ENCODE measurements at places on chromosomes 6 and 20.

- no peak for DNase-seq
Observed at GRCh38 chr20:15196547-15197255, 859.3 kb upstream of the FLRT3 start.

GRCh38 chr20:9075264-9076095 lies 6.6 kb downstream of the PLCB4 start:
- DNase-seq, result no peak

DNA sequence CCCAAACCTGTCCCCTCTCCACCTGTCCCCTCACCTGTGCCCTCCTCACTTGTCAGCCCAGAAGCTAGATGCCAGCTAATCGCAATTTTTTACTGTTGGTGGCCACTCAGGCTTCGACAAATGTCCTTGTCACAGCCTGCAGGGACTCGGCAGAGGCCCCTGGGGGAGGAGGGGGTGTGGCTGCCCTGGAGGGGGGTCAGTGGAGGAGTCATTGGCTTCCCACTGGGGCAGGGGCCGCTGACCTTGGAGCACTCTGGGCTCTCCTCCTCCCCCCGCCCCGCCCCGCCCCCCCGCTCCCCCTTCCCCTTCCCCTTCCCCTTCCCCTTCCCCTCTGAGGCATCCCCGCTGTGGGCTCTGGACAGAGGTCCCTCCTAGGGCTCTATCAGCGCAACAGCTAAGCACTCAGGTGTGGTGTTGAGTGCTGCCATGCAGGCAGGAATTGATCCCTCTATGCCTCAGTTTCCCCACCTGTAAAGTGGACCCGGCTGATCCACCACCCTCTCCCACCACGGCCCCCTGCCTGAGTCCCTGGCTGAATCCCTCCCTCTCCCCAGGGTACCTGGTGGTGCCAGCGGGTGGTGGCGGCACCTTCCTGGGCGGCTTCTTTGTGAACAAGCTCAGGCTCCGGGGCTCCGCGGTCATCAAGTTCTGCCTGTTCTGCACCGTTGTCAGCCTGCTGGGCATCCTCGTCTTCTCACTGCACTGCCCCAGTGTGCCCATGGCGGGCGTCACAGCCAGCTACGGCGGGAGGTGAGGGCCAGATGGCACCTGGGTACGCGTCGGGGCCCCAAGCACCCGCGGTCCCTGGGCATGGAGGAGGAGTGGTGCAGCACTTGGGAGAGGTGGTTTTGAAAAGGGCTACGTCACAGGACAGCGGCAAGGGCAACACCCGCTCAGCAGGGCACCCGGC lies 23.8 kb downstream of the SLCO4A1 start:
- no peak for DNase-seq

DNA sequence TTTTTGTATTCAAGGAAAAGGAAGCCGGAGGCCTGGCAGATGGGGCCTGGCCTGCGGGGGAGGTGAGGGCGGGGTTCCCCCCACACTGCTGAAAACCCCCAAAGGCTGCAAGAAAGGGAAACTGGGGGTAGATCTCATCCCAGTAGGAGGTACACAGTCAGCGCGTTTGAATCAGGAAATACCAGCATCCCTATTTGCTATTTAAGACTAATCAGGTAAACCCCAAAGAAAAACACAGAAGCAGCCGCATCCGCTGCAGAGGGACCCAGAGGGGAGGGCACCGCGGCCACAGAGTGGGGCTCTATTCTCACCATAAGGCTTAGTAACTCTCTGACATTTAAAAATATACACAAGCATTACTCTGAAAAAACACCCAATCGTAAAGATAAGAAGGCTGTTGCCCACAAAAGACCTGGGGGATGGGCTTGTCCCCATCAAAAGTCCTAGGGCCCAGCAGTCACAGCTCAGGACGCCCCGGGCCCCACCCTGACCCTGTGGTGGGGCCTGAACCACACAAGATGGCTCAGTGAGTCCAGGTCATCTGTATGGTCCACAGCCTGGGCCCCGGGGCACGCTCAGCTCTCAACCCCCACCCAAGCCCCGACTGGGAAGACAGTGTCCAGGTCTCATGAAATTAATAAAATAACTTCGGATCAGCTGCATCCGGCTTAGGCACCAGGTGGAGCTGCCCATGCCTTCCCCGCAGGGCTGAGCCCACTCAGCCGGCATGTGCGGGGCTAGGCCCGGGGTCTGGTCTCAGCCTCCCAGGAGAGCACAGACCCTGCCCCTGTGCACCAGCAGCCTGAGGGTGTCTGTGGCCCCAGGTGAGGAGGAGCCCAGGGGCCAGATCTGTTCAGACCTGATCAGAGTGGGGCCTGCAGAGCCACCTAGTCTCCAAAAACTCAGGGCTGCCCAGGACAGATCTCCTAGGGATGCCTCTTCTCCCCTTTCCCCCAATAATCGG lies 31.0 kb downstream of the KCNQ2 start:
- no peak for DNase-seq

DNA sequence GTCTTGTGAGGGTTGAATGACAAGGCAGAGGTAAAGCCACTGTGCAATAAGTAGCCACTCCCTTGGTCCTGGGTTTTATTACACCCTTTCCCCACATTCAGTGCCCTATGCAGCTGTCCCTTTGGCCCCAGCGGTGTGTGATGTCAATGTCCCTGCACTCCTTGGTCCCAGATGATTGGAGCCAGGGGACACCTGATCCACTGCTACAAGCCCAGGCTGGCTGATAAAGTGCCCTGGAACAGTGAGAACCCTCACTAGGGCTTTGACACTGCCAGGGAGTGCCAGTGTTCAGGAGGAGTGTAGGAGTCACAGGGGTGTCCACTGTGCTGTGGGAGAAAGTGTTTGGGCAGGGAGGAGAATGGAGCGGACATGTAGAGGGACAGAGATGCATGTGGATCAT lies 30.4 kb downstream of the GABRR1 start:
- DNase-seq, result no peak

- DNase-seq, result peak; percentile 34
Observed at GRCh38 chr6:93416571-93417420, 2.6 kb downstream of the EPHA7 start.

- DNase-seq, result no peak
Observed at GRCh38 chr20:6665621-6666355, 101.7 kb upstream of the BMP2 start.

- no peak for DNase-seq
Observed at GRCh38 chr6:44771647-44772415, 384.3 kb downstream of the CDC5L start.

DNA sequence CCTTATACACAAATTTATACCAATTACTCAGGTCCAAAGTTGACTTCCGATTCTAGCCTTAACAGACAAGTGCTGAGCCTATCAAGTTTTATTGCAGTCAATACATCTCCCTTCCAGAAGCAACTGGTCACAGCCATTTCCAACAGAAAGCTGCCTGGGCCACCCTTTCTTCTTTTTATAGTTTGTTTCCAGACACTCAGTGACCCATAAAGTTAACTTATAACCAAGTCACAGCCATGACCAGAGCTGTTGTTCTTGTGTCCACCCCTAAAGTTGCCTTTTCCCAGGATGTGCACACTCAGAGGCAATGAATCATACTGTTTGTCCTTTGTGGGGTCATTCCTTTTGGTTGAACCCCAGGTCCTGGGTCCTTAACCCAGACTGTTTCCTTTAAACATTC lies 89.9 kb downstream of the CD83 start:
- no peak for DNase-seq

- DNase-seq, result no peak
Observed at GRCh38 chr20:11111191-11111590, 437.4 kb upstream of the JAG1 start.

GRCh38 chr6:138343112-138343511 lies 34.6 kb upstream of the SMIM28 start:
- no peak for DNase-seq

DNA sequence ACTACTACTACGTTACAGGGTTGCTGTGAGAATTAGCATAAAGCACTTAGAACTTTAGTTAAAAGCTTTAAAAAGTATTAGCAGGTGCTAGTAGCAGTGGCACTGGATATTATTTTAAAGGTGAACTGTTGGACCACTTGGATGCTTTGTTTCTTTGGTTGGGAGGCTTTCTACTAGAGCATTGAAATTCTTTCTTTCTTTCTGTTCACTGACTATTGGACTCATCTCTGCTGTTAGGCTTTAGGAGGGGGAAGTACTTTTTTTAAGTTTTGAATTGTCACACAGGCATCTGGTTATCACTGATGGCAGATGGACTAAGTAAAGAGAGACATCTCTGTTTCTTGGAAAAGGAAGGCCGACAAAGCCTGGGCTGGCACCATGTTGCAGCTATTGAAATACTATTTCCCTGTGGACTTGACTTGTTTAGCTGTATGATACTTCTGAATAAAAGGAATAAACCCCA lies 4.8 kb downstream of the TBPL1 start:
- no peak for DNase-seq

GRCh38 chr6:111013144-111013915 lies 31.5 kb downstream of the RPF2 start:
- DNase-seq, result no peak

DNA sequence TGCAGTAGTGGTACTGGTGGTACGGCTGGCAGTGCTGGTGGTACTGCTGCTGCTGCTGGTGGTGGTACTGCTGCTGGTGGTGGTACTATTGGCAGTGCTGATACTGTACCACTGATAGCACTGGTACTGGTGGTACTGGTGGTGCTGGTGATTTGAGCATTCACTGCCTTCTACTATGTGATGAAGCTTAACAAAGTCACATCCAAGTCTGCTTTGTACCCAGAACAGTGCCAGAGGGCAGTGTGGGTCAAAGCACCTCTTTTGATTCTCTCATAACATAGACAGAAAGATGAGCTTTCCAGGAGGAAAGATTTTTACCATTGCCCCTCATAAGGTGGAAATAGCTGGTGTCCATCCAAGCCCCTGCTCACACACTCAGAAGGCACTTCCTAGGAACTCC lies 48.7 kb downstream of the ANKRD6 start:
- DNase-seq, result no peak

GRCh38 chr6:10800810-10801209 lies 37.5 kb downstream of the MAK start:
- DNase-seq, result no peak

- no peak for DNase-seq
Observed at GRCh38 chr6:951399-952181, 258.7 kb upstream of the EXOC2 start.

- no peak for DNase-seq
Observed at GRCh38 chr20:20956513-20956931, 149.6 kb downstream of the LINC00237 start.

DNA sequence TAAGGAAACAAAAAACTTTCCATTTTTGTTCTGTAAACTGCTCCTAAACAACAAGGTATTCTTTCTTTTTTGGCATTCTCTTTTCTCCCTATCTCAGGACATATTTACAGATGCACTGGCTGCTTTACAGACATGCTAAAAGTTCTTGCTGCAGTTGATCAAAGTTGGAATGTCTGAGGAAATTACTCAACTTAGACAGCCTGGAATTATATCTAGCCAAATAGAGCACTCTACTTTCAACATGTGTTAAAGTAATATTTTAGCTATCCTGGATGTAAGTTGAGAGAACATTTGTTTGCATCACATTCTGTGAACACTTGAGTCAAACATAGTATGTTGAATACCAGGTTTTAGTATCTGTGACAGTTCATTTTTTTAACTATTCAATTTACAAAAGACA lies 24.8 kb downstream of the TASP1 start:
- DNase-seq, result no peak

DNA sequence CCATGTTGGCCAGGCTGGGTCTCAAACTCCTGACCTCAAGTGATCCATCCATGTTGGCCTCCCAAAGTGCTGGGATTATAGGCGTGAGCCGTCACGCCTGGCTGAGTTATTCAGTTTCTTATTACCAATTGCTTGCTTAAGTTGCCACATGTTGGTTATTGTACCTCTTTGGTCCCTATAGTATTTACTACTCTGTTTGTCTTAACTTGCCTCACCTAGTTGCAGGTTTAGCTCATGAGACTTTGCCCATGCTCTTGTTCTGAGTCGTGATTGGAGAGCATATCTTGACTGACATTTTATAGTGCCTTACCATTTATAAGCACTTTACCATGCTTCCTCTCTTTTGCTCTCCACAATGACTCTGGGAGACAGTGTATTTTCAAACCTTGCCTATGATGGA lies 134.2 kb upstream of the HDGFL1 start:
- no peak for DNase-seq

DNA sequence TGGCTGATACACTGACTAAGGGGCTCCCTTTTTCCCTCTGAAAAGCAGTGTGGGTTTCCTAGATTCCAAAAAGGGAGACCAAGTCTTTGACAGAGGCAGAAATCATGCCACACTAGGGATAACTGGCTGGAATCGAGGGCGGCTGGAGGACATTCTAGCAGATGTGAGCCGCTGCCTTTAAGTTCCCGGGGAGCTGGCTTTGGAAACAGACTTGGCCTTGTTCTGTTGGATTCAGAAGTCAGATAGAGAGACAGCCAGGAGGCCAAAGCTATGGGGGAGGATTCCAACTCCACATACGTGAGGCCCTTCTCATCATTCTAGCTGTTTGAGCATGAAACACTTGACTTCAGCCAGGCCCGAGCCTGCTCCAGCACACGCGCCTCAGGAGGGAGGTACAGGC lies 109.9 kb upstream of the FOXC1 start:
- DNase-seq, result no peak

GRCh38 chr20:34755367-34755766 lies 51.2 kb downstream of the TP53INP2 start:
- DNase-seq, result no peak

DNA sequence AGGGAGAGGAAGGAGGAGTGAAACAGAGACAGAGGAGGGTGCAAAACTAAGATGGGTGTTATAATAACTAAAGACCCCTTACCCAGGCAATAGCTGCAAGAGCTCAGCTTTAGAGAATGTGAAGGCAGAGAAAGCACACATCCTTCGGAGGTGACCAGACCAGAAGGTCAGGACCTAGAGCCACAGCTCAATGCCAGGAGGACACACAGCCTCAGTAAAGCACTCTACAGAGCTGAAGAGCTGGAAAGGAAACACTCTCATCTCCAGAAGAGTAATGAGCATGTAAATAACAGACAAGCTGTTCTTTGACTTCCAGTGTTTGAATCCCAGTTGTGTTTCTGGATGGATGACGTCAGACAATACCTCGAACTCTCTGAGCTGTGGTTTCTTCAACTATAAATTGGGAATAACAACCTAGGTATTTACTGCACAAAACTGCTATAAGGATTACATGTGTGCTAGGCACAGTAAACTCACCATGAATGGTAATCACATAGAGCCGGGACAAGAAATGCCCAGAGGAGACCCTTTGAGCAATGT lies 63.2 kb downstream of the MAP3K5 start:
- no peak for DNase-seq

- DNase-seq, result no peak
Observed at GRCh38 chr20:49278818-49279676, 1.2 kb upstream of the ZNFX1 start.
